ENCODE measurements at places on chromosomes 7 and 10.

DNA sequence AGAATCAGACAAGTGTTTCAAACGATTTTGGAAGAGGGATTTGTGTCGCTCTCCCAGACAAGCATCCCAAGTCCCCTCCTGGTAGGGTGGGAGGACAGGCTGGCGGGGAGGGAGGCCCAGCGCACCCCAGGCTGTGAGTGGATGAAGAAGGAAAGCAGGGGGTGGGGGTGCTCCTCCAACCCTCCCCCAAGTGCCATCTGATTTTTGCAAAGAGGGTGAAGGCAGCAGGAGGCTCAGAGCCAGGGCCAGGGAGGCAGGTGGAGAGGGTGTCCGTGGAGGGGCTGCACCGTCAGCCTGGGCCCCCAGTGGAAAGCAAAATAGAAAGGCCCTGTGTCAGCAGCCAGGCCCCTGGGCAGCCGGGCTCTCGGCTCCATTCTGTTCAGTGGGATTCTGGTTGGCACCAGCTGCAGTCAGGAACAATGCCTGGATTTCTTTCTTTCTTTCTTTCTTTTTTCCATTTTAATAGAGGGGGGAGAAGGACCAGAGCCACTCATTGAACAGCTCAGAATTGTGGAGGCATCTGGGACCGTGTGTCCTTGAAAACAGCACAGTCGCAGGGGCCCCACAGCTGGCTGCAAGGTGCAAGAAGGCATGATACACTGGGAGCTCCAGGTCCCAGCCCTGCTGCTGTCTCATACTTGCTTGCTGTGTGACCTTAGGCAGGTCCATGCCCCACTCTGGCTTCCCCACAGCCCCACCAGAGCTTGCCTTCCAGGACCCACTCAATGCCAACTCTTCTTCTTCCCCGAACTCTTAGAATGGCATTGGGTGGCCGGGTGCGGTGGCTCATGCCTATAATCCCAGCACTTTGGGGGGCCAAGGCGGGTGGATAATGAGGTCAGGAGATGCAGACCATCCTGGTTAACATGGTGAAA lies 7.1 kb upstream of the ZMIZ1 start:
- no peak for DNase-seq

DNA sequence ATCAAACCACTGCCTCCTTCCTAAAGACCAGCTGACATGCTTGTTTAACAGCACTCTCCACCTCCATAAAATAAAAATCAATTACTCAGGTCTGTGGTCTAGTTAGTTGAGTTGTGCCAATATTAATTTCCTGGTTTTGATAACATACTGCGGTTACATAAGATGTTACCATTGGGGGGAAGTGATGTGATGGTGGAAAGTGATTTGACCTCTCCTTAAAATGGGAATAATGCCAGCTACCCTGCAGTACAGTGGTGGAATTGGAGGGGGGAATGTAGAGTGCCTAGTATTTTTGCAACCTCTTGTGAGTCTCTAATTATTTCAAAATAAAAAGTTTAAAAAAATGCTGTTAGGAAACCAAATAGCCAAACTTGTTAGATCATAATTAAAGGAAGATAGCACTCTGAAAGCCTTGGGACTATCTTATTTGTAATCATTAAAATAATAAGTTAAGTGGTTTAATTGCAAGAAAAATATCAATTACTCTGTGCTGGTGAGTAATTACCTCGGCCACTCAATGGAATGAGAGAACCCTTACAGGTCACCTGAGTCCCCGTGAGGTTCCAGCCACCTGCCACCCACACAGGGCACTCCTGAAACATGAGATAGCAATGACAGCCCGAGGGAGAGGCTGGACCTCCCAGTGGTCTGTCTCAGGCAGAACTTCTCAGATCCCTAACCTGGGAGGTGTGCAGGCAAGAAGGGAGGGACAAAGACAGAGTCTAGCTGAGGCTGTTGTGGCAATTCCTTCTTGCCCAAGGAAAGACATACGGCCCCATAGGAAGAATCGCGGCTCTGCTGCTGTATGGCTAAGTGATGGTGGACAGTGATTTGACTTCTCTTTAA lies 94.1 kb downstream of the SH3PXD2A start:
- no peak for DNase-seq

DNA sequence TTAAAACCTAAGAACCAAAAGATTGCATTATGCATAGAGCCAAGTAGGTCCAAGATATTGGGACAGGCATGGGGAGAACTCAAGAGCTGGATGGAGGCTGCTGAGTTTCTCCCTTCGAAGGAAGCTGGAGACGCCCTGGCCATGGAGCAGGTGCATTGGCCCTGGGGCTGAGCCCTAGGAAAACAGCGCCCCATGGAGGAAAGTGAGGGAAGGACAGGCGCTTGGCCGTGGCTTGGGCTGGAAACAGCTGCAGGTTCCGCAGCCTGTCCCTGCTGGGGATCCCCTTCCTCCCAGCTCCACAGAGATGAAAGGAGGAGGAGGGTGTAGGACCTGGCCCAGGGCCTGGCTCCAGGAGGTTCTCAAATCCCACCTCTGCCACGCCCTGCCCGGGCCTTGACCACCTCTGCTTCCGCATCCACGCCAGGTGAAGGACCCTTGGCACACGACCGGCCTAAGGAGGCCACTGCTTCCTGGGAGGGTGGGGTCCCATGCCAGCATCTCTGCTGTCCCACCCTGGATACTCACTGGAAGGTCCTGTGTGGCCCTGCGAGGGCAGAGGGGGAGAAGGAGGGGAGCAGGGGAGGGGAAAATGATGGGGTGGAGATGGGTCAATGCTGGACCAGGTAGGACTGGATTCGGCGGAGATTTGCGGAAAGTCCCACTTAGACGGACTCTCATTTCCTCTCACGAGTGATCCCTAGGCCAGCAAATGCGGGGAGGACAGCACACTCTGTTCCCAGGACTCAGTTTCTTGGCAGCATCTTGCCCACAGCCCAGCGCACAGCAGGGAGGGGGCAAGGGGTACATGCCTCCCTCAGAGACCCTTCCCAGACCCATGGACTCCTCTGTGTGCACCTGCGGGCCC lies 258.6 kb upstream of the TCERG1L start:
- no peak for DNase-seq

GRCh38 chr10:132075909-132076577 lies 10.3 kb downstream of the JAKMIP3 start:
- DNase-seq = no peak

DNA sequence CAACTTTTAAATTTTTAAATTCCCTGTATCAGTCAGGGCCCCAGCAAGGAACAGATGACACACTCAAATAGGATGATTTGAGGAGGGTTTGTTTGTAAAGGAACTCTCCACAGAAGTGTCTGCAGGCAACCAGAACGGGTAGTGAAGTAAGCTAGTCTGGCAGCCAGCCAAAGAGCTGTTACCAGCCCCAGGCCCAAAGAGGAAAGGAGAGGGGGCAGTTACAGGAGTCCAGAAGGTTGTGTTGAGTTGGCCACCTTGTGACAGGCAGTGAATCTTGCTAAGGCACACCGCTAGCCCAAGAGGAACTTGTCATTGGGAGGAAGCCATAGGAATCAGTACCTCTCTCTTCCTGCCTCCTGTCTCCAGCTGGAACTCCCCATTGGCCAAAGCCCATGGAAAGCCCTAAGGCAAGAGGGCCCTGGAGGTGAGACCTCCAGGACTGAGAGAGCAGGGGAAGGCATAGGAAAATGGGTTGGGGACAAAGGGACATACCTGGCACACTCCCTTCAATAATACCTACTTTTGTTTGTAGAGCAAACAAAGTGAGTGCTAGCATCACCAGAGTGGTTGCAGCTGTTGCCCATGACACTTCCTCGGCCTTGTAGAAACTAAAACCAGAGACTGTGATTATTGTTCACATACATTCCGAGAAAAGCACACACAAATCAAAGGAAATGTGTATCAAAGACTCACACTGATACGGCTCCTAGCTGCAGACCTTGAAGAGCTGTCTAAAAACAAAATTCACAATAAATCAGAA lies 25.4 kb upstream of the GATAD1 start:
- no peak for DNase-seq

DNA sequence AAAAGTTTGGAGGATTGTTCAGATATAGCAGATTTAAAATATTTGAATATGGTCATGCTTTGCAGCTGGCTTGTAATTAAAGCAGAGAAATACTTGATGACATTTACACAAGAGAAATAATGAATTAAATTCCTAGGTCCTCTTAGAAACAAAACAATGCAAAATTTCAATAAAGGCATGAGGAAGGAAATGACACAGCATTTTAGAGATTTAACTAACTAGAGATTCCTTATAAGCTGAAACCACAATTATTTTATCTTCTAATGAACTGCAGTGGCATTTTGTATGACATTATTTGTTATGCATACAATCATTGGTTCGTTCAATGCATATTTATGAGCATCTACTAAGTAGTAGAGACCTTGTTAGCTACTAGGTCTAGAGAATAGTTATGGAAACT lies 490.9 kb downstream of the ZWINT start:
- no peak for DNase-seq

GRCh38 chr10:62166331-62167131 lies 102.1 kb downstream of the RTKN2 start:
- DNase-seq = no peak

DNA sequence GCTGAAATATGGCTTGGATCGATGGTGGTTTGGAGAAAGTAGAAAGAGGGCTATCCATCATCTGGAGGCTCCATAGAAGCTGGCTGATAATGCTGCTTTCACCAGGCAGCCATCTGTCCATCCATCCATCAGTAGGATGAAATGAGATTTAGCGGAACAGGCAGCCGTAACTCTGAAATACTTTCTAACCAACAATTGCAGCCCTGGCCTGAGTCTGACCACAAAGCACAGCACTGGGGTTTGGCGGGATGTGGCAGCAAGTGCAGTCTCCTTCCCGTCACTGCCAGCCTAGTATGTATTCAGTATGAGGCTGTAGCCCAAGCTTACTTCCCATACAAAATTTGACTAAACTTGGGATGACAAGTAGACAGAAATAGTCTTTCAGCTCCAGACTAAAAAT lies 38.0 kb downstream of the R3HCC1L start:
- DNase-seq = no peak

- no peak for DNase-seq
Measured at GRCh38 chr7:50595491-50596102, 30.4 kb upstream of the DDC start.

- peak; percentile 3 for DNase-seq
Measured at GRCh38 chr10:92387289-92387940, 96.4 kb downstream of the MARCHF5 start.

GRCh38 chr7:125727215-125727614 lies 797.6 kb upstream of the POT1 start:
- no peak for DNase-seq

- DNase-seq = no peak
Measured at GRCh38 chr7:101137651-101138212, 10.8 kb downstream of the SERPINE1 start.
